ENCODE measurements at places on chromosomes 11 and 22. TPM values are rescaled to one million over a fixed set of nuclear protein-coding genes. Genes with fewer than 3 reads are reported as not detected.

- H3K27ac ChIP-seq, result no peak overlapping the region
- no peak for DNase-seq
- H3K4me3 ChIP-seq, result no peak overlapping the region
These were observed 160.8 kb upstream of the NECTIN1 start for GRCh38 chr11:119889728-119890280.

DNA sequence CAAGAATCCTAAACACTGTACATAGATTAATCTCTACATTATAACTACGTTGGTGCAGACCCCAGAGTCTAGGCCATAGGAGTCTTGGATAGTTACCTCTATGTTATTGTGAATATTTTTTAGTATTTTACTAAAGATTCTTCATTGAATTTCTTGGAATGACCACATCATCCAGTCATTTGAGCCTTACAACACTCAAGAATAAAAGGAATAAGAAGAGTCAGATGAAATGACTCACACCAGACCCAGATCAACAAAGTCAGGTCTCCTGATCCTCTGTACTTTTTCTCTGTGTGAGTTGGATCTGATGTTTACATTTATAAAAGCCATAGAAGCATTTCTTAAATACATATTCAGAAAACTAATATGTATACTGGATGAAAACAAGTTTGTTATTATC, 179.2 kb upstream of the ARHGAP20 start:
- H3K36me3 ChIP-seq, result no peaks in the 10 kb centered on the region
- no peaks in the 10 kb centered on the region for H3K27me3 ChIP-seq
- H3K27ac ChIP-seq, result no peak overlapping the region

EMID1 gene
- 9.0 TPM for total RNA-seq

SNX19 gene
- total RNA-seq, result 45.0 TPM

BRMS1 gene
- total RNA-seq, result 40.2 TPM

DNA sequence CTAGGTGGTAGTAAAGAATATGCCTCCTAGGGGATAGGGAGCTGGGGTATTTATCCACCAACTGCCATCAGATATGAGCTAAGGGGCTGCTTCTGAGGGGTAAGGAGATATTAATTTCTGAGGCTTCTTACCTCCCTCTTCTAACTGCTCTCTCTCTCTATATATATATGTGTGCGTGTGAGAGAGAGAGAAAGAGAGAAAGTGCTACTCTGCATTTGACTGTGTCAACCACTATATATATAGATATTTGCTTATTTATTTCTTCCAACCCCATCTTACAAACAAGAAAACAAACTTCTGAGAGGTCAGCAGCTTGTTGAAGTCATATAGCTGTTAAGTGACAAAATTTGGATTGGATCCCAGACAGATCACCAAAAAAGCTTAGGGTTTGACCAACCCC, 5.9 kb upstream of the HEPACAM start:
- DNase-seq, result no peak
- H3K4me1 ChIP-seq, result peaks cover 29% of the 10 kb centered on the region

MGAT3 gene
- 20.3 TPM for total RNA-seq

- H3K27me3 ChIP-seq, result no peaks in the 10 kb centered on the region
- peaks cover 2% of the 10 kb centered on the region for H3K36me3 ChIP-seq
- no peak overlapping the region for H3K4me3 ChIP-seq
- DNase-seq, result no peak
These were observed 14.1 kb downstream of the BTBD10 start for GRCh38 chr11:13448876-13449275.

DNA sequence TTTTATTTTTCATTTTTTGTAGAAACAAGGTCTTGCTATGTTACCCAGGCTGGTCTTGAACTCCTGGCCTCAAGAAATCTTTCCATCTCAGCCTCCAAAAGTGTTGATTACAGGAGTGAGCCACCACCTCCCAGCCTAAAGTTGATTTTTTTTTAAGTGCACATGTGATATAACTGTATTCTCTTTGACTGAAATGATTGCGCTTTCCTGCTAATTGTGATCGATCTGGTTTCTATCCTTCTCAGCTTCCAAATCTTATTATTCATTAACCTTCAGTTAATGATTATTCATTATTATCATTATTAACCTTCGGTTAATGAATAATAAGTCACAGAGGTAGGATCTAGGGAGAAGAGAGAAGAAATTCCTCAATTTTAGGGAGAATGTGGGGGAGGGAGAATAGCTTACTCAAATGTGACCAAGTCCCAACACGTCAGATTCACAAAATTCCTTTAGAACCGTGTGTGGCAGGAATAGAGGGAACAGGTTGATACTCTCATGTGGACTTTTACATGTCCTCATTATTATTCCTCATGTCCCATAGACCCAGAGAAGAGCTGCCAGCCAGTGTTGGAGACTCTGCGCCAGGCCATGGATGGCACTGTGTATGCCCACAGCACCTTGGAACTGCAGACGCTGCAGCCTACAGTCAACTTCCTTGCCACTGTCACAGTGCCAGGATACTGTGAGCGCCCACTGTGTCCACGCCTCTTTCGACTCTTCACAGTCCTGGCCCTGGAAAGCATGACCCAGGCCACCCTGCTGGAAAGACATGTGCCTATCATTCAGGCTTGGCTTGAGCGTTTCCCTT, 47.1 kb downstream of the RRP8 start:
- H3K36me3 ChIP-seq, result peaks cover 2% of the 10 kb centered on the region
- H3K4me1 ChIP-seq, result peaks cover 7% of the 10 kb centered on the region
- DNase-seq, result no peak
- H3K4me3 ChIP-seq, result no peak overlapping the region
- no peaks in the 10 kb centered on the region for H3K27me3 ChIP-seq

POU2AF1 gene
- not detected for total RNA-seq

FLRT1 gene
- 3.0 TPM for total RNA-seq

DNA sequence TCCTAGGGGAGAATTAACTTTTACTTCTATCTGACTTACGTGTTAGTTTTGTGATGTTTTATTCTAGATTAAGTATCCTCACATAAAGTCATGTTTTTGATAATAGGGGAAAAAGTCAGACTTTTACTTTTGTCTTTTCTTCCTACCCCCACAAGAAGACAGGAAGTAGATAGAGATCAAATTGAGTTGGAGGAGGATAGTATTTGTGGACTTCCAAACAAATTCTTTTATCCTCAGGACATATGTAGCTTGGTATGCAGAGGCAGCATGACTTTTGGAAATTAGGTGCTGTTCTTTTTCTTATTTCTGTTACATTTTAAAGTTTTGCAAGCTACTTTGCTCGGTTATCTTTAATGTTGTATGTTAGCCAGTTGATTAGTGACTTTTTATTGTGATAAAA, 61.4 kb downstream of the MTMR3 start:
- H3K27ac ChIP-seq, result no peak overlapping the region
- peaks cover 9% of the 10 kb centered on the region for H3K36me3 ChIP-seq
- H3K4me3 ChIP-seq, result no peak overlapping the region

TSPAN32 gene
- not detected for total RNA-seq

SLC25A17 gene
- 28.1 TPM for total RNA-seq

DNA sequence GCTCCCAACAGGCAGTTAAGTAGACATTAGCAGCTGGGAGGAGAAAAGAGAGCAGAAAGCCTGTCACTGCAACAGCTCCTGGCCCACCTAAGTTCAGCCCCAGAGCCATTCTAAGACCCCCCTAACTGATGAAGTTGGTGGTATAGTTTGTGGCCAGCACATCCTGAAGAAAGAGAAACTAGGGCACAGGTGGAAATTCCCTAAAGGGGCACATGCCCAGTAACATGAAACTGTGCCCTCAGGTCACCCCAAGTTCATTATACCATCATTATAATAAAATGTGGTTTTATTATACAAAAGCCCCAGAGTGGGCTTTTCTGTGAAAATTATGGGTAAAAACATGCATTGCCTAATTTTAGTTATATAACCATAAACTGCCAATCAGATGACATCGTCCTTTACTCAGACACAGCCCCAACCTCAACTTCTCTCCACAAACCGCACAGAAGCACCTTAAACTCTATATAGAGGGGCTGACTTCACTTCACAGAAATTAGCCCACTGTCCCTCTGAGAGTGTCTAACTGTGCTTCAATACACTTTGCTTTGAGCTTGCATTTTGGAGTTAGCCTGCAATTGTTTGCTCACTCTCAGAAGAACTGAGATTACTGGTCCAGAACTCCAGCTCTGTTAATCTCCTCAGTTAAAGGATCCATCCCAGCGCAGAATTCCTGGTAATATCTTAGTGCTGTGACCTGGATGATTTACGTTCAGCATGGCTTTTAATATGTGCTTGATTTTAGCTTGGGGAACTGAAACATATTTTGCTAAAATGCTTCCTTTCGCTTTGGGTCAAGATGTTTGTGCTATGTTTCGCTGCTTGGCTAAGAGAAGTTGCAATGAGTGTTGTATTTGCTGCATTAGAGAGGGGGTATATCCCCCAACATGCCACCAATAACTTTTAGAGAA, 1.8 kb upstream of the APOL3 start:
- H3K27ac ChIP-seq, result no peak overlapping the region
- H3K4me1 ChIP-seq, result peaks cover 2% of the 10 kb centered on the region
- no peaks in the 10 kb centered on the region for H3K36me3 ChIP-seq
- peaks cover 2% of the 10 kb centered on the region for H3K27me3 ChIP-seq

GRCh38 chr11:55658608-55659007, 3.4 kb upstream of the OR4C6 start:
- H3K4me1 ChIP-seq, result no peaks in the 10 kb centered on the region
- H3K36me3 ChIP-seq, result no peaks in the 10 kb centered on the region
- no peaks in the 10 kb centered on the region for H3K27me3 ChIP-seq
- H3K4me3 ChIP-seq, result no peak overlapping the region

- no peaks in the 10 kb centered on the region for H3K27me3 ChIP-seq
- DNase-seq, result no peak
- H3K4me3 ChIP-seq, result no peak overlapping the region
- H3K4me1 ChIP-seq, result no peaks in the 10 kb centered on the region
- no peaks in the 10 kb centered on the region for H3K36me3 ChIP-seq
These were observed 90.5 kb downstream of the BMAL1 start for GRCh38 chr11:13368041-13368446.

DNA sequence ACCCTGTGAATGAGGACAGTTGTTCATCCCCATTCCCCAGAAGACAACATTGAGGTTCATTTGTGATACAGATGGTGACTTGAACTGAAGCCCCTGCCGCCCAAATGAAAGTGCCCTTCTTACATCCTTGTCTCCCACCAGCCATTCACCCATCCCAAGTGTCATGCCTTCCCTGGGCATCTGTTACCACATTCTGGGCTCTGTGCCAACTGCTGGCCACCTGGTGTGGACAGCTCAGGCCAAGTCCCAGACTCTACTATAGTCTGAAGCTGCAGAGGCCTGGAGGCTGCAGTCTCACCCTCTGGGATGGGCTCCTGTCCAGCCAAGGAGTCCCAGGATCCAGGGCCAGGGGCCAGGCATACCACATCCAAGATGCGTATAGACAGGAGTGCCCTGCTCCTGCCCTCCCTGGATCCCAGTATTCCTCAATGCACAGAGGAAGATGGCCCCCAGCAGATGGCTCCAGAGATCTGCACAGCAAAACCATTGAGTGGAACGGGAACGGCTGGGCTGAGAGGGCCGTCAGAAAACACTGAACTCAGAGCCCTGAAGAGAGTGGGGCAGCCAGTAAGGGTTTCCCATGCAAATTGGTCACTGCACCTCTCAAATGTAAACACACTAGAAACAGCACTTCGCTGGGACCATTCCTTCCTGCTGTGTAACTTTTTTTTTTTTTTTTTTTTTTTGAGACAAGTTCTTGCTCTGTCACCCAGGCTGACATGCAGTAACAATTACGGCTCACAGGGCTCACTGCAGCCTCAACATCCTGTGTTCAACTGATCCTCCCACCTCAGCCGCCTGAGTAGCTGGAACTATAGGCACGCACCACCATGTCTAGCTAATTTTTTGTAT, 22.8 kb downstream of the ARRB1 start:
- H3K36me3 ChIP-seq, result peaks cover 4% of the 10 kb centered on the region
- H3K27ac ChIP-seq, result no peak overlapping the region
- peak; percentile 54 for DNase-seq
- H3K4me3 ChIP-seq, result no peak overlapping the region
- peaks cover 45% of the 10 kb centered on the region for H3K4me1 ChIP-seq
- no peaks in the 10 kb centered on the region for H3K27me3 ChIP-seq

GRCh38 chr22:27752771-27753170, 48.8 kb downstream of the MN1 start:
- H3K4me3 ChIP-seq, result no peak overlapping the region
- DNase-seq, result no peak
- H3K27ac ChIP-seq, result no peak overlapping the region
- peaks cover 46% of the 10 kb centered on the region for H3K4me1 ChIP-seq
- H3K36me3 ChIP-seq, result no peaks in the 10 kb centered on the region

DNA sequence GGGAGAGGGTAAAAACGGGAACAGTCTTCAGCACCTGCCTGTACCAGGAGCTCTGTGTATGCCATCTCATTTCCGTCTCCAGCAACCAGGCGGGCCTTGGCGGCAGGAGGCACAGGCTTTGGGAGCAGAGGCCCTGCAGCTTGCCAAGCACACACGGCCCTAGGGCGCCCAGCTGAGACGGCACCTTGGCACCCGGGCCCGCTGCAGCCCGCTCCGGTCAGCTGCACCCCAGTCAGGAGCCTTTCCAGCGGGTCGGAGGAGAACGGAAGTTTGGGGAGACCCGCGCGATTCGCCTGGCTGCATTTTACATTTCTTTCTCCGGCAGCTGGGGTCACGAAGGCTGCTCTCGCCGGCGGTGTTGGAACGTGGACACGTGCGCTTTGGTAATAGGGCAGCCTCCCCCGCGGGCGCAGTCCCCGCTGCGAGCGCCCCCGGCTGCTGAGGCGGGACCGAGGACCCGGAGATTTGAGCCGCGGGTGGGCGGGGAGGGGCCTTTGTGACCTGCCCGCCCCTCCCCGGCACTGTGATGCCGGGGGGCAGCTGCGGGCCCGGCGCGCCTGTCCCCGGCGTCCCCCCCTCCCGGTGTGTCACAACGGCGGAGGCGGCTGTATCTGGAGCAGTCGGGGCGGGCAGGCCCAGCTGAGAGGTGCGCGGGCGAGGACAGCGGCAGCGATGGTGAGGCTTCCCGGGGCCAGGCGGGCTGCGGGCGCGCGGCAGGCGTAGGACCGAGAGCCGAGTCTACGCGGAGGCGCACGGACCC, at the start of gene TUBA8:
Gene TUBA8, plus strand, starts transcription at position 616 of the 760 bp plus-strand sequence. Its CDS starts 57 bp downstream, at position 673.
- H3K4me1 ChIP-seq, result peaks cover 9% of the 10 kb centered on the region
- peak; percentile 37 for DNase-seq
- peaks cover 6% of the 10 kb centered on the region for H3K36me3 ChIP-seq
- no peak within 1 kb of the TSS for H3K27ac ChIP-seq

PATE2 gene
- total RNA-seq, result 0.70 TPM

TRPC6 gene
- total RNA-seq, result not detected

- no peak overlapping the region for H3K4me3 ChIP-seq
- H3K27ac ChIP-seq, result no peak overlapping the region
- H3K4me1 ChIP-seq, result peaks cover 4% of the 10 kb centered on the region
- H3K27me3 ChIP-seq, result peaks cover 36% of the 10 kb centered on the region
- no peaks in the 10 kb centered on the region for H3K36me3 ChIP-seq
- peak; percentile 30 for DNase-seq
These were observed 10.7 kb upstream of the GSTP1 start for GRCh38 chr11:67572747-67573419.
